ENCODE measurements at places on chromosomes 5 and 9. TPM values are rescaled to one million over a fixed set of nuclear protein-coding genes. Genes with fewer than 3 reads are reported as not detected.

- no peak for DNase-seq
These were observed 89.9 kb downstream of the HSPA4 start for GRCh38 chr5:133141746-133142145.

DNA sequence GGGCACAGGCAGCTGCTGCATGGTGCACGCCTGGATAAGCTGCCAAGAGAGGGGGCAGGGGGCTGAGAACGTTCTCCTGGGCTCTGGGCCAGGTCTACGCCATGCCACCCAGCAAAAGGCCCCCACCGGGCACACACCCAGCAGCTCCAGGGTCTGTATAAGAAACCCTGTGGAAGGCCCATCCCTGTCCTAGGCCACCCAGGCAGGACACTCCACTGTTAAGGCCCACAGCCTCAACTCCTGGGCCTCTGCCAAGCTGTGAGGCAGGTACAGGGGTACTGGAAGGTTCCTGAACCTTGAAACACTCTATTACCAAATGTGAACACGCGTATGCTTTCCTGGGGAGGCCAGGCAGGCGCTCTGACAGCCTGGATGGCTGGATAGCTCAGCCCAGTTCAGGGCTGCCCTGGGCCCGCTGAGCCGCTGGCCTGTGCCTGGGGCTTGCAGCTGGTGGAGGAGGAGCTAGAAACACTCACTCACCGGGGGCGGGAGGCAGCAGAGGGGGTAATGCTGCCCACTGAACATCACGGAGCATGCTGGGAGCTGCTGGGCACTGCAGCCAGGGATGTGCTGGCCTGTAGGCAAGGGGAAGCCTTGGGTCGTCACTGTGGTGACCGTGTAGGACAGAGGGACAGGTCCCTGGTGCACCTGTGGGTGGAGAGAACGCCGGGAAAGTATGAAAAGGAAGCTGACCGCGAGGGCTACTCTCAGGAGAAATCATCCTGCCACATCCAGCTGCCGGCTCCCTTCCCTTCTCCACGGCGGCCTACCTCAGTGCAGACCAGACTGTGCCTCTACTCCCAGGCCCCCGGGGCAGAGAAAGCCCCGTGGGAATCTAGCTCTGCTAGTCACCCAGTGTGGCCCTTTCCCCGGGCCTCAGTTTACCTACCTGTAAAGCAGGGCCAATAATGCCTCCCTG is 6.0 kb downstream of the RNF44 start:
- DNase-seq, result no peak

DNA sequence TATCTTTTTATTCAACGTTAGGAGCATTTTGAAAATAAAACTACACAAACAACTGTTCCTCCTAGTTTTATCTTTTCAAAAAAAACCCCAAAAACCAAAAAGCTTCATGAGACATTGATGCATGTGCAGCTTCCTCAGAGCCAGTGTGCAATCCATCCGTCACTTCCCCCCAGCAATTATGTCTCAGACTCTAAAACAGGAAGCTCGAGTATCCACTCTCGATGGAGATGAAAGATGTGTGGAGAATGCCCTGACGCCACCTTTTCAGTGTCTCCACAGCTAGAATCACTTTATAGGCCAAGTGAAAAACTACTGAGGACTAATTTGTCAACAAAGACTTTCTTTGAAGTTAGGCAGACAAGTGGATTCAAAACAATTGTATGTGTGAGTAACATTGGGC is 408.9 kb upstream of the SMARCA2 start:
- DNase-seq, result no peak

DNA sequence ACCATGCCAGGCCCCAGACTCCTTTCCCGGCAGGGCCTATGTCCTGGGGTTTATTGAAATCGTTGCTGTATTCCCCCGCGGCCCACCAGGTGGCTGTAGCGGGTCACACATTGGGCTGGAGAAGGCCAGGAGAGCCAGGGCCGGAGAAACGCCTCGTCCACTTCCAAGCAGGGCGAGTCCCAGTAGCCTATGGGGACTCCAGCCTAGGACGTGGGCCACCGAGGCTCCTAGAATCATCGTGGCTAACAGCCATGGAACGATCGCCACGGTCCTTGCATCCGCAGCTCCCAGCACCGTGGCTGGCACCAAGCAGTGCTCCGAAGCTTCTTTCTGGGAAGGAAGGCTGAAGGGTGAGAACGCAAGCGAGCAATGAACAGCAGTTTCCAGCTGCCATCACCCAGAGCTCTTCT is 87.7 kb downstream of the ENTREP1 start:
- DNase-seq, result no peak

- no peak for DNase-seq
These were observed 34.7 kb downstream of the RNF145 start for GRCh38 chr5:159174511-159175168.

Gene RNF224
- not detected for total RNA-seq

Gene SAXO1
- not detected for total RNA-seq

DNA sequence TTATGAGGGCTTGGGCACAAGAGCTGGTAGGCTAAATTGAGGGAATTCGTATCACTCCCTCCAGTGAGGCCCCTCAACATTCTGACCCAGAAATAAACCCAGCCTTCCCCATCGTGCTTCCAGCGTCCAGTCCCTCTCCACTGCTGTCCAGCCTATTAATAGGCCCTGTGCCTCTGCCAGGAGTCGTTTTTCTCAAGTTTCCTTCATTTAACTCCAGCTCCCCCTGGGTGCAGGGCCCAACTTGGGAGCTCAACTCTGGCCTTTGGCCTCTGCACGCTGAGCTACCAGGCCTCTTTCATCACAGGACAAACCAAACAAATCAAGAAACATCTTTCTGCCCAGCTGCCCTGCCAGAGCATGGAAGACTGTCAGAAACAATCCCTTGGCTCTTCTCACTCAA is 10.0 kb downstream of the HBEGF start:
- no peak for DNase-seq

DNA sequence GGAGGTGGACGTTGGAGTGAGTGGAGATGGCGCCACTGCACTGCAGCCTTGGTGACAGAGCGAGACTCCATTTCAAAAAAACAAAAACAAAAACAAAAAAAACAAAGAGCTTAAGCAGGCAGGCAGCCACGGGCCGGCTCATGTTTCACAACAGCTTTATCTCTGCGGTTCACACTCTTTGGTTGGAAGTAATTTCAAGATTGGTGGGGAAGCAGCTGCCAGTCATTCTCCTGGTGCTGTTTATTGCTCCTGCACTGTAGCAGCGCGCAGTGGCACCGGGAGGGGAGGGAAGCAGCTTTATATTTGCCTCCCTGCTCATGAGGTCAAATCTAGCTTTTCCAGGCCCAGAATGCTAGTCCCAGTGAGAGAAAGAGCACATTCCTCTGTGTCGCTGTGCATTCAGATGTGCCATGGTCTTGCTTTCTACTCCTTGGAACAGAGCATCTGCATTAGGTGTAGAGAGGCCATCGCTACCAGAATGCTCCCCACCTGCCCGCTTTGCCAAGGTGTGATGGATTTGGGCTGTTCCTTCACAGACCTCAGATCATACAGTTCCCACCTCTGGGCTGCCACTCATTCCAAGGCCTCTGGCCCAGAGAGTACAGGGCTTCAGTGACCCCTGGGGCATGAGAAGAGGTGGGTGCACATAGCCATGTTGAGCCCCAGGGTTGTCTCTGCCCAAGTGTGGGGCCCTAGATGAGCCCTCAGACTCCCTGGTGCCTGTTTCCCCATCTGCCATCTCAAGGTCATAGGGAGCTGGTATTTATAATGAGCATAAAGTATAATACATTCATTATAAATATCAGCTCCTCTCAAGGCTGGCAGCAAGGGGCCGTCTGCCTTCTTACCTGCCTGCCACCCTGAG is 270.4 kb downstream of the MED10 start:
- DNase-seq, result no peak

- no peak for DNase-seq
These were observed 81.3 kb downstream of the ALDH7A1 start for GRCh38 chr5:126513703-126514102.

DNA sequence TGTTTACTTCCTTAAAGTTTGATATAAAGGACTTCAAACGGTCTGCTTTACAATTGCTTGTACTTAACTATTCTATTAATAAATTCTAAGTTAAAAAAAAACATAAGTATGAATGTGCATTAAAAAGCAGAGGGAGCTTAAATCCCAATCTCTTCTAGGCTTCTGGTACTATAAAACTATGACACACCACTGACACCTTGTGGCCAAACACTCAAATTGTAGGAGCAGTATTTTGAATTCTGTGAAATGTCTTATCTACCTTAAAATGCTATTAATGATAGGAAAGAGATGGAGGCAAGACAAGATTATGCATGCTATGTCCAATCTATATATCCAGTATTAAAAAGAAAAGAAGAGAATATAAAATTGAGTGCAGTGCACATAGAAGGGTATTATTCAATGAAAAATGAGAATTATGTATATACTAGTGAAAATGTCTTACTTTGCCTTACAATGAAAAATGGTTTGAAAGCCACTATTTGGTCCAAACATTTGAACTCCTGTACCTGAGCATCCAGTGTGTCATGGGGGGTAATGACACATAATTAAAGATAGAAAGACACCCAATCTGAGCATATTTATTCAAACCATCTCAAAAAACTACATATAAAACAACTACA is 87.6 kb downstream of the ERP44 start:
- no peak for DNase-seq

- no peak for DNase-seq
These were observed 8.5 kb upstream of the LURAP1L start for GRCh38 chr9:12766357-12766756.

- DNase-seq, result no peak
These were observed 3.6 kb upstream of the CCNJL start for GRCh38 chr5:160315968-160316367.

DNA sequence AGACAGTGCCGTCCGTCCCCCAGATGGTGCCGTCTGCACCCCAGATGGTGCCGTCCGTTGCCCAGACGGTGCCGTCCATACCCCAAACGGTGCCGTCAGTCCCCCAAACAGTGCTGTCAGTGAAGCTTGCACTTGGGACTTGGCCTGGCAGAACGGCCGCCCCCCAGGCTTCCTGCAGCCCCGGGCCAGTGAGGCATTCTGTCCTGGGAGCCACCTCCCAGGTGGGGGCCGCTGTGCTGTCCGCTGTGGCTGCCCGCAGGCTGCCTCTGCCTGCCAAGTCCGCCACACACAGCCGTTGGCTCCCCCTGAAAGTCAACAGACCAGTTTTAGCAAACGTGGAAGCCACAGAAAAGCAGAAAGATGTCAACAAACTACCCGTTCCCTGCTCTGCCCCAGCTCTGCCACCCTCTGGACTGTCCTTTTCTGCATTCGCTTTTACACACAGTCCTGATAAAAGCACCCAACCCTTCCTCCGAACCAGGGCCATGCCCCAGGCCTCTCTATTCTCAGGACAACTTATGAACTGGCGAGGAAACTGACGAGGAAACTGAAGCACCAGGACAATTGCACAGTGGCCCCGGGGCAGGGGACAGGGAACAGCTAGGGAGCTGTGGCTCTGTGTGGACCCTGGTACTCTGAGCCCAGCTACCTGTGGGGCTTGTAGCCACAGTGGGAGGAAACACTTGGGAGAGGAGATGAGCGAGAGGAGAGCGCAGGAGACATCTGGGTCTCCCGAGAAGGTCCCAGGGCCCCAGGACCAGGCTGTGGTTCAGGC is 39.6 kb upstream of the RXRA start:
- no peak for DNase-seq

Gene CYLC2
- total RNA-seq, result not detected

GRCh38 chr9:133396952-133397351 is 20.8 kb downstream of the STKLD1 start:
- DNase-seq, result no peak

GRCh38 chr9:106657926-106658325 is 205.0 kb upstream of the ZNF462 start:
- no peak for DNase-seq

GRCh38 chr5:126099077-126099476 is 324.1 kb upstream of the GRAMD2B start:
- DNase-seq, result no peak

GRCh38 chr5:36655161-36655560 is 48.8 kb downstream of the SLC1A3 start:
- DNase-seq, result no peak

GRCh38 chr5:25027061-25027460 is 382.3 kb upstream of the CDH10 start:
- no peak for DNase-seq

Gene RGS7BP
- total RNA-seq, result 1.3 TPM

GRCh38 chr9:95336281-95336680 is 18.8 kb upstream of the FANCC start:
- no peak for DNase-seq

GRCh38 chr5:155252717-155253116 is 239.2 kb downstream of the KIF4B start:
- no peak for DNase-seq

DNA sequence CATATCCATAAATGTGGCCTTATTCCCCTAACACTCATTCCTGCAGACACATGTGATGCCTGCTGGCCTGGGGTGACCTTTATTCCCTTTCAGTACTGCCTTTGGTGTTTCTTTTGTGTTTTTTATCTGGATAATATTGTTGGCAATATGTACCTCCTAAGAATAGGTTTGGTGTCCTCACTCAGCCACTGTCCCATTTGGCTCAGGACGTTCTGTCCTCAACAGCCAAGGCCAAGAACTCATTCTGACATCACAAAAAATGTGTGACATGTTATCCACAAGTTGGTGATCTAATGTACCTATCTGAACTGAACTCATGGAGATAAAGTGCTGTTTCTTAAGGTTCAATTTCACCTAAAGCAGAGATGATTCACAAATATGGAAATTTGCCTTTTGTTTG is 142.9 kb upstream of the GRAMD2B start:
- no peak for DNase-seq

DNA sequence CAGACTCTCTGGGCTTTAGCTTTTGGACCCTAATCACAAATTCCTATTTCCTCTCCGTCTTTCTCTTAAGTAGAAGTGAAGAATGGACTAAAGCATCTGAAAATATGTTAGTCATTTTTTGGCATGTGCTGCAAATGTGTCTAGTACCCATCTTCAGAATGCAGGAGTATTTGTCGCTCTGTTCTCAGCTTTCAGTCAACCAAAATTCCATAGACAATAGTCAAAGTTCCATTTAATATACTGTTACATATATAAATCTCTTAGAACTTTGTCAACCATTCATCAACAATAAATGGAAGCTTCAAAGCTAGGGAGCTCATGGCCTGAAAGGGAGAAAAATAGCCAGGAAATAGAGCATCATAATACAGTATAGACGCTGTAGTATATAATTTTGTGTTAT is 509.4 kb downstream of the BNC2 start:
- no peak for DNase-seq

GRCh38 chr9:106954974-106955850 is 92.2 kb downstream of the ZNF462 start:
- DNase-seq, result no peak

DNA sequence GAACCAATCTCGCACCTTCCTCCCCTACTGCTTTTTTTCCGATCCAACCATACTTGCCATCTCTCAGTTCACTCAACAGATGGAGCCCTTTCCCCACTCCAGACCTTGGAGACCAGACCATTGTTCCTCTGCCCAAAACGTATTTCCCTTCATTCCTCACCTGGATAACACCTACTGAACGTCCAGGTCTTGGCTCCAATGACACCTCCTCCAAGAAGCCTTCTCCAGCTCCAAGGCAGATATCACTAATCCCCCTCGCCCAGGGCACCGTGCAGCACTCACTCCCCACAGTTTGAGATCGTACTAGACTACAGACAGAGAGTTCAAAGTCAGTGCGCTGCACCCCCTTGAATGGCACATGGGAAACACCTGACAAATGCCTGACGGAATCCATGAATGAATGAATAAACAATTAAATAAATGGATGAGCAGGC is 47.1 kb upstream of the AKNA start:
- DNase-seq, result no peak

Gene LRRC19
- not detected for total RNA-seq

Gene PFN3
- total RNA-seq, result not detected

- DNase-seq, result no peak
These were observed 27.9 kb downstream of the MCTP1 start for GRCh38 chr5:95256991-95257390.

Gene EQTN
- not detected for total RNA-seq

Gene CCDC171
- total RNA-seq, result 18.8 TPM

GRCh38 chr5:10250806-10251276 is 761 bp downstream of the CCT5 start:
- DNase-seq, result no peak

Measured in tibial nerve (tissue), 4 donors.